ENCODE measurements at places on chromosomes 11 and 22. TPM values are rescaled to one million over a fixed set of nuclear protein-coding genes. Genes with fewer than 3 reads are reported as not detected.

The EMSY gene
- total RNA-seq: 9.8 TPM

The OR5P2 gene
- not detected for total RNA-seq

The AAMDC gene
- 31.4 TPM for total RNA-seq

The UCP2 gene
- total RNA-seq: 82.4 TPM

The GPR83 gene
- 0.07 TPM for total RNA-seq

The TRPM5 gene
- not detected for total RNA-seq

The GGTLC3 gene
- total RNA-seq: not detected

The KCNQ1 gene
- total RNA-seq: 0.76 TPM

The BLID gene
- total RNA-seq: not detected

The LMO2 gene
- total RNA-seq: 0.69 TPM

The GRM5 gene
- total RNA-seq: not detected

The CALCB gene
- total RNA-seq: 0.15 TPM

The BAIAP2L2 gene
- total RNA-seq: 7.8 TPM

The OR2AG1 gene
- total RNA-seq: not detected

The RPS6KA4 gene
- 62.6 TPM for total RNA-seq

The TSGA10IP gene
- total RNA-seq: not detected

The CEP126 gene
- total RNA-seq: 3.4 TPM

The SMTNL1 gene
- total RNA-seq: not detected

The MIOX gene
- total RNA-seq: not detected

The WBP2NL gene
- 0.09 TPM for total RNA-seq

The MRGPRX3 gene
- 0.09 TPM for total RNA-seq

The PYGM gene
- total RNA-seq: 0.27 TPM

The C22orf23 gene
- total RNA-seq: 0.28 TPM

The USP35 gene
- 7.6 TPM for total RNA-seq

The SCUBE1 gene
- 0.09 TPM for total RNA-seq

The PHF21B gene
- 1.0 TPM for total RNA-seq

The PATE1 gene
- not detected for total RNA-seq

The MLC1 gene
- not detected for total RNA-seq

The CELF1 gene
- total RNA-seq: 55.3 TPM

The SEPTIN5 gene
- 8.3 TPM for total RNA-seq

The CRYBB1 gene
- total RNA-seq: not detected

The CCS gene
- total RNA-seq: 27.2 TPM

The ANO9 gene
- 1.4 TPM for total RNA-seq

The FGF4 gene
- total RNA-seq: not detected

The HBG2 gene
- total RNA-seq: not detected

The NELL1 gene
- total RNA-seq: not detected

The SYNGR1 gene
- 12.8 TPM for total RNA-seq

The OR6A2 gene
- total RNA-seq: not detected

The MMP10 gene
- 0.96 TPM for total RNA-seq
